ENCODE measurements at places on chromosomes 4 and X.

DNA sequence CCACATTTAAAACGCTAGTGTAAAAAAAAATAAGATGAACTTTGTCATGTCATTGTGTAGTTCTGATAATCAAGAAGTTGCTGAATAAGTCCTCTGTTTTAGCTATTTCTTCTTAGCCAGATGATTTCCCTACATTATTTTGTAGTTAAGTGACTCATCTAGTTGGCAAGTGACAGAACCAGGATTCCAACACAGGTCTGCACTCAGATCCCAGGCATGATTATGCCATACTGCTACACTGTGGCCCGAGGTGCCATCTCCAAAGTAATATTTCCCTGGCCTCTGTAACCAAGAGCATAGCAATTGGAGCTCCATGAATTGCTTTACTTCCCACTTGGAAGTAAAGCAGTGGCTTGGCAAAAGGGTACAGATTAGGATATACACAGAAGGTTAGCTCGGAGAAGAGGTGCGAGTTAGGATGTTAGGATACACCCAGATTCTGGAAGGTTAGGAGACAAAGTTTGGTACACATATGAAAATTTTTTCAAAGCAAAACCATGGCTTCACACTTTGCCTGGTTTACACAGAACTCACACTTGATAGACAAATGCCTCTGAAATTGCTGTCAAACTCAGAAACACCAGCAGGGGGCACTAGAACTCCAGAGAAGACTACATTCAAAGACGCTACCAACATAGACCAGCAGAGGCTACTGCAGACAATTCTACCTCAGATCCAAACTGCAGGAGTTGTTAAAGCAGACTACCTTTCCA, 41.4 kb downstream of the SRPX2 start:
- peak; percentile 22 for DNase-seq

- no peak for DNase-seq
Measured at GRCh38 chrX:45274576-45274975, 73.9 kb upstream of the DIPK2B start.

DNA sequence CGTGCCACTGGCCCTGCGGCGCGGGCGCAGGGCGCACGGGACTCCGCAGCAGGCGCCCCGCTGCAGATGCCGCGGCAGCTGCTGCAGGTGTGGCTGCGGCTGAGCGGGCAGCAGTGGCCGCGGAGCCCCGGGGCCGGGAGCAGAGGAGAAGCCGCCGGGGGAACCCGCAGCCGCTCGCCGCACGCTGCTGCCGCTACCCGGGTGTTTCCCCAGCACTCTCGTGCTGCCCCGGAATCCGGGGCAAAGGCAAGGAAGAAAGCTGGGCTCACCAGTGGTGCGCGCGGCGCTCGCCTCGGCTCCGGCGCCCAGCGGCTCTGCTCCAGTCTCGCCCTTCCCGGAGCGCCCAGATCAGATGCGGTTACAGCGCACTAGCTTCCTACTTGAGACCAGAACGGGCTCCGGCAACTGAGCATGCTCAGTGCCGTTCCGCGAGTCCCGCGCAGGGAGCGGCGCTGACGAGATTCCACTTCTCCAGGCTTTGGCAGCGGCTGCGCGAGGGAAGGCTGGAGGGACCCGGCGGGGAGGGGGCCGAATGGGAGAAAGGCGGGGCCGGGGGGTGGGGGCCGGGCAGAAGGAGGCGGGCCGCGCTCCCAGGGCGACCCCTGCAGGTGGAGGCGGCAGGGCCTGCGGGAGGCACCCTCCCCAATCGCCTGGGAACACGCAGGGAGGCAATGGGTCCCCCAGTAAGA, at the start of gene APBB2:
TSS of gene APBB2 (minus strand) at position 407 of the 689 bp plus-strand sequence. CDS start 181,288 bp downstream, outside the sequence.
- DNase-seq, result no peak

DNA sequence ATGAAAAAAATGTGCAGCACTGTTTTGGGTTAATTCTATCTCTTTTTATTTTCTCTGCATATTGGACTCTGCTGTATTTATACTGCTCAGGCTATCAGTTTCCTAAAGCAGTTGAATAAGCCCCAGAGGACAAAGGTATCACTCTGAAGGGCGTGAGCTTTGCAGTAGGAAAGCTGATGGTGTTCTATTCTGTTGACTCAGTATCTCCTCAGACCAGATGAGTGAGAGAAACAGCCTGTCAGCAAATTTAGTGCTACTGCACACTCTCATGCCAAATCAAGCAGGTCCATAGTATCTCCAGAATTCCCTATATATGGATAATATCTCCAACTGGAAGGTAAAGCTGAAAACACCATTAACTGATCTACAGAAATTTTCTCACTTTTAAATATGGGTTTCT, 132.3 kb upstream of the UGT8 start:
- no peak for DNase-seq

- DNase-seq, result no peak
Measured at GRCh38 chr4:31877429-31877828, 1157.3 kb downstream of the PCDH7 start.

DNA sequence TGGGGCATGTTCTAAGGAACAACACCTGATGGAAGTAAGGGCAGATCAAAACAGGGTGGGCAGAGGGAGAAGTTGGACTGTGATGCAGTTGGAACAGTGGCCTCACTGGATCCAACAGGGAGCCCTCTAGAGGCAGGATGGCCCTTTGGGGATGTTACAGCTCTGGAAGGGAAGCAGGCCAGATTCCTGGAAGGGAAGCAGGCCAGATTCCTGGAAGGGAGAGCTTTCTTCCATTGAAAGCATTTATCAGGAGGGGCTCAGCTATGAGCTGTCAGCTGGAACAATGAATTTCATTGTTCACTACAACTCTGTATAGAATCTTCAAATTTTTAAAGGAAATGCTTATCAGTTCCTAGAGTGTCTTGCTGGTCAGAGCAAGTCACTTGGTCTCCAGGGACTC, 17.7 kb downstream of the IL15 start:
- no peak for DNase-seq

DNA sequence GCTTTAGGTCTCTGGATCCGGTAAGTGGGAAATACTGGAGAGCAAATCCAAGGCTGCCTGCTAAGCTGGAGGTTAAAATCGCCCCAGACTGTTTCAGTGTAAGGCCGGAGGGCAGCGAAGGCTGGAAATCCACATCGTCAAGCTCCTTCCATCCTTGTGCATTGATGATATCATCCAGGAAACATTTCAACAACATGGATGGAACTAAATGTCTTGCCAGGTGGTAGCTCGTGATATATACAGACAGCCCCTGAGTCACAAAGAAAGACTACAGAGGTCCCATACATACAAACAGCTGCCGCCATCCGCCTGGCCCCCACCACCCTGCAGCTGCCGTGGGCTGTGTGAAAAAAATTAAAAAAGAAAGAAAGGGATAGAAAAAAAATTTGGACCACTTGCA, 148.9 kb upstream of the RBPJ start:
- DNase-seq, result no peak

DNA sequence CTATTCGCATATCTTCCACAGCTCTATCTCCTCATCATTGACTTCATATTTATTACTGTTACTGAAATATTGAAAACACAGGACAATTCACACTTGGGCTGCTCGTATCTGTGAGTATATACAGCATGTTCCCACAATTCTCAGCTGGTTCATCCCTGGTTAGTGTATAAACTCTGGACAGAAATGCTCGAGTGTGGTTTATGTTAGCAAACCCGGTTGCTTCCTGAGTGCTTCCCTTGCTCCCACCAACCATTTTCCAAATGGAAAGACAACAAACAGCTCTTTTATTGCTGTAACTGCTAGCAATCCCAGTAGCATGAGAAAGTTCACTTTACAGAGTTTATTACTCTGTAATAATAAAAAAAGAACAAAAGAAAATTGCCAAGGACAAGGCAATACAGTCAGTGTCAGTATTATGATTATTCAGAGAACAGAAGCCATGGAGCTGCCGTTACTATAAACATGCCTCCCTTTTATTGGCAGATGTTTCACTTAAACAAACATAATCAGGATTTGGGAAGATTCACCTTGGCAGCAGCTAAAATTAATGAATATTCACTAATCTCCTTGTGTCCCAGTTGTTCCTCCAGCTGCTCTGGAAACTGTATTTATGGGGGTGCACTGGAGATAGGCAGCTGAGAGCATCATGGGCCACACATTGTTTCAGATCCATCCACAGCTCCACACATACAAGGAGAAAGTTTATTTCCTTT, 134.1 kb upstream of the GUCY1A1 start:
- no peak for DNase-seq

DNA sequence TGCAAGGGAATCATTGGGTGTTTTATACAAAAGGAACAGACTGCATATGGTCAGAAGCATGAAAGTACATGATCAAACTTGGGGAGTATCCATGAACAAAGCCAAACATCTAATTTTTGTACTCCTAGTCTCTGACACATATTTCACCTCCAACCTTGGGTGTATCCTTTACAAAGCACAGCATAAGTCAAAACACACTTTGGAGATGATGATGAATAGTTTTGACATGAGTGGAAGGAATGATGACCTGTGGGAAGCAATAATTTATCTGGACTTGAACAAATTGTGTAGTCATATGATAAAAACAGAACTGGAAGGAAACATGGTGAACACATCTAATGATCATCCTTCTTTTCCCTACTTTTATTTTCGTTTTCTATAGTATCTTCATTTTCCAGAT, 108.7 kb upstream of the PLS3 start:
- no peak for DNase-seq

DNA sequence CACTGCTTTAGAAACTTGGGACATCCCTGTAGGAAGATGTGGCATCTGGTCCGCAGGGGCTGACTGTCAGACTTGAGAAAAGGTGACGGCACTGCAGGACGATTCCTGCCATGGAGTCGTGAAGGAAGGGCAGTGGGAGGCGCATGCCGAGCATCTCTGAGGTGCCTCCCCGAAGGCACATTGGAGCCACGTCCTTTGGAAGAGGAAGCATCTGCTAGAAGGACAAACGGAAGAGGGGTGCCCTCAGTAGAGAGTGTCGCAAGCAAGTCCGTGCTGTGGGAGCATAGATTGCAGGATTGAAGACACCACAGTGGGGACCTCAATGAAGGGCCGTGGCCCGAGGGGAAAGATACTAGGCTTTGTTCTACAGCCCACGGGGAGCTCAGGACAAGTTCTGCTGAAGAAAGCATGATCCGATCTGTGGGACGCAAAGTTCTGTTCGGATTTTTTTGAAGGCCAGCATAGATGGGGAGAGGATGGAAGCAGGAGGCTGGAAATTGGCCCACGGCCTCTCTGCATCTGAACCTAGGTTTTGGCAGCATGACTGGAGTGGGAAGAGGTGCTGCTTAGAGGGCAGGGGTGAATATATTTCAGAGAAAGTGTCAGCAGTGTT, 24.2 kb upstream of the HELT start:
- no peak for DNase-seq

- no peak for DNase-seq
Measured at GRCh38 chr4:6299875-6300274, 30.2 kb downstream of the WFS1 start.

- no peak for DNase-seq
Measured at GRCh38 chr4:87848622-87849351, 16.0 kb downstream of the MEPE start.

- no peak for DNase-seq
Measured at GRCh38 chr4:56466910-56467283, 520 bp upstream of the SRP72 start.

GRCh38 chr4:39716356-39716755, 18.4 kb downstream of the UBE2K start:
- DNase-seq, result no peak

- no peak for DNase-seq
Measured at GRCh38 chrX:72102760-72103159, 29.0 kb downstream of the RTL5 start.

GRCh38 chrX:133290076-133290475, 71.9 kb upstream of the TFDP3 start:
- DNase-seq, result no peak

All from activated CD4-positive, alpha-beta T cell treated with anti-CD3 and anti-CD28 coated beads for 1 hour (primary cell).